Aorta (tissue), 5 donors: ENCODE measurements at places on chromosomes 4 and X.
A peak's percentile ranks its signal among the peaks of the same experiment; 100 is the strongest.

DNA sequence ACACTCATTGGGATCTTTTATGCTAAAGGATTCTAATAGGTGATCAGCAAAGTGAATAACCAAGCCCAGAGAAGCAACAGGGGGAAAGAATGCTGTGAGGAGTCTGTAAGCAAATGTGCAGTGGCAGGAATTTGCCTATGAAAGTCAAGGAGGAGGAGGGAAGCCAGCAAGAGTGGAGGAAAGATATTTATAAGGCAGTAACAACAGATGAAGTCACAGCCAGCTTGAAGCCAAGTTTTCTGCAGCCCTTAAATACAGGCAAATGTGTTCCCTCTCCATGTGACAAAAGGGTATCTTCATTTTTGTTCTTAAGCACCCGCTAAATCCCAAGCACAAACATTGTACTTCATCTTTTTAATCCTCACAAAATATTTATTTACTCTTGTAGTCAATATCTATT, 275.0 kb upstream of the CLNK start:
- no peaks in the 10 kb centered on the region for H3K27me3 ChIP-seq
- H3K4me1 ChIP-seq: peaks cover 1% of the 10 kb centered on the region
- no peak for DNase-seq
- H3K4me3 ChIP-seq: no peak overlapping the region
- no peaks in the 10 kb centered on the region for H3K36me3 ChIP-seq

GRCh38 chrX:141701072-141701471, 2.5 kb upstream of the SPANXD start:
- no peaks in the 10 kb centered on the region for H3K4me1 ChIP-seq
- H3K27me3 ChIP-seq: no peaks in the 10 kb centered on the region
- no peak for DNase-seq
- no peak overlapping the region for H3K27ac ChIP-seq

- no peaks in the 10 kb centered on the region for H3K27me3 ChIP-seq
- peak; percentile 33 for DNase-seq
- H3K4me1 ChIP-seq: no peaks in the 10 kb centered on the region
- H3K27ac ChIP-seq: no peak overlapping the region
- H3K36me3 ChIP-seq: no peaks in the 10 kb centered on the region
These were observed 58.5 kb downstream of the ADRA2C start for GRCh38 chr4:3824521-3825270.

GRCh38 chrX:147173594-147173993, 359.1 kb upstream of the CXorf51A start:
- no peak overlapping the region for H3K27ac ChIP-seq
- H3K27me3 ChIP-seq: no peaks in the 10 kb centered on the region
- no peaks in the 10 kb centered on the region for H3K36me3 ChIP-seq
- no peaks in the 10 kb centered on the region for H3K4me1 ChIP-seq

DNA sequence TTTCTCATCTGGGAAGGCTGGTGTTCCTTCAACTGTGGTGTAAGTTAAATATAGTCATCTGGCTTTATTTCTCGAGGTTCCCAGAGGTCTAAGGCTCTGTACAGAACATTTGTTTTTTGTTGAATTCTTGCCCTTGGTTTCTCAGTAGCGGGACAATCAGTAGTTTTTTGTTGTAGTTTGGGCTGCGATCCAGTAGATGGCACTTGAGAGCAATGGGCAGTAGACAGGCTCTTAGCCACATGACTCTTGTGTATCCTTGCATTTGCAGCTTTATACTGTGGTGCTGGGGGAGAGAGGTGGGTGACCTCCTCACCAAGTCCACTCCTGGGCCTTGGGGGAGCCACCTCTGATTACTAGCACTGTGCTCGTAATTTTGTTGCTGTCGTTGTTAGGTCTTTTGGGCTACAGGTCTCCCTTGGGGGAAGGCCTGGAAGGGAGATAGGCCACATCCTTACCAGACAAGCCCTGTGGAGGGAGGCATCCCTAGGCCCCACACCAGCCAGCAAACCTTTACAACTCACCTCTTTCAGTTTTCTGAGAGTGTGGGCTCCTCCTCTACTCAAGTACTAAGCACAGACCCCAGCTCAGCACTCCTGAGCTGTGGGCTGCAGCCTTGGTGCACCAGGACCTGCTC, 8.1 kb downstream of the ETDB start:
- H3K4me3 ChIP-seq: no peak overlapping the region
- H3K4me1 ChIP-seq: no peaks in the 10 kb centered on the region
- no peak for DNase-seq
- no peaks in the 10 kb centered on the region for H3K36me3 ChIP-seq

DNA sequence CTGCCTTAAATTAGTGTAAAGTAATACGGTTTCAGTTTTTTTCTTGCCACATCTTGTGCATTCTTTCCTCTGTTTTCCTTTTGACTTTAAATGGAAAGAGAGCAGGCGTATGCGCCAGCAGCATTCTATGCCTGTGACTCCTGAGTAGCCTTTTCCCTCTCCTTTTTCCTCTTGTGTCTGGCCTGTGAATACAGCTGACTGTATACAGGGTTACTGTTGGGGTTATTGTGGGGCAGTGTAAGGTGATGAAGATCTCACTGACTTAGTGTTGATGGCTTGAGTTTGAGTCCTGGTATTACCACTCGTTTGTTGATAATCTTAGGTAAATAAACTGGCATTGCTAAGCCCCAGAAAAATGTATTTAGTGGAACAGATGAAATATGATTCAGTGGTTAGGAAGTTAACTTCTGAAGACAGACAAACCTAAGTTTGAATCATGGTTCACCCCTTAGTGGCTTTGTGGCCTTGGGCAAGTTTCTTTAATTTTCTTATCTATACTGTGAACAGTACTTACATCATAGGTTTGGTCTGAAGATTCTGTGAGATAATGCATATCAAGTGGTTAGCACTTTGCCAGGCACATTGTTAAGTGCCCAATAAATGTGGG, 105.1 kb downstream of the FNIP2 start:
- no peaks in the 10 kb centered on the region for H3K27me3 ChIP-seq
- no peak for DNase-seq
- peaks cover 3% of the 10 kb centered on the region for H3K36me3 ChIP-seq
- H3K4me3 ChIP-seq: no peak overlapping the region
- no peak overlapping the region for H3K27ac ChIP-seq
- H3K4me1 ChIP-seq: no peaks in the 10 kb centered on the region

- H3K27me3 ChIP-seq: no peaks in the 10 kb centered on the region
- H3K27ac ChIP-seq: peak overlapping the region; percentile 36
- H3K36me3 ChIP-seq: no peaks in the 10 kb centered on the region
These were observed 1.4 kb downstream of the STAG2 start for GRCh38 chrX:123962794-123963373.

DNA sequence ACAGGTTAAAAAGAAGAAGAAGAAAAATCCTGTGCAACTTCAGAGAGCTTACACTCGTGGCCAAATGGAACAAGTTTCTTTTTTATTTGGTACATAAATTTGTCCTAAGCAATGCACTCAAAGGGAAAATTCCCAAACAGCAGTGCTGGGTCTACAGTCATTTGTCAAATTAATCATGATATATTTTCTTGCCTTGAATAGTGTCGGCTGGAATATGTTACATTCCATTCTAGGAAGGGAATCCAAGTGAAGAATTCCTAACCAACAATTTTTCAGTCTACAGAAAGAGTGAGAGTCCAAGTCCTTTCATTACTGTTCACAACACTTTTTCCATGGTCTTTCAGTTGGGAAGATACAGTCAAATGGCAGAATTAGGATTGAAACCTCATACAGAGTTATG, 63.9 kb downstream of the HAND2 start:
- no peaks in the 10 kb centered on the region for H3K27me3 ChIP-seq
- no peaks in the 10 kb centered on the region for H3K36me3 ChIP-seq
- DNase-seq: no peak
- no peak overlapping the region for H3K27ac ChIP-seq
- H3K4me3 ChIP-seq: no peak overlapping the region
- peaks cover 2% of the 10 kb centered on the region for H3K4me1 ChIP-seq

GRCh38 chrX:150094375-150094774, 156.1 kb upstream of the EOLA2 start:
- H3K4me3 ChIP-seq: no peak overlapping the region
- no peak for DNase-seq
- no peaks in the 10 kb centered on the region for H3K36me3 ChIP-seq
- no peaks in the 10 kb centered on the region for H3K4me1 ChIP-seq
- no peak overlapping the region for H3K27ac ChIP-seq
- no peaks in the 10 kb centered on the region for H3K27me3 ChIP-seq

- H3K4me1 ChIP-seq: no peaks in the 10 kb centered on the region
- no peak for DNase-seq
- no peak overlapping the region for H3K4me3 ChIP-seq
- no peak overlapping the region for H3K27ac ChIP-seq
- no peaks in the 10 kb centered on the region for H3K27me3 ChIP-seq
These were observed 1.2 kb downstream of the AASDH start for GRCh38 chr4:56386091-56386490.

GRCh38 chrX:45824471-45824870, 623.8 kb upstream of the DIPK2B start:
- no peaks in the 10 kb centered on the region for H3K36me3 ChIP-seq
- H3K4me1 ChIP-seq: no peaks in the 10 kb centered on the region
- H3K27me3 ChIP-seq: no peaks in the 10 kb centered on the region
- H3K4me3 ChIP-seq: no peak overlapping the region
- H3K27ac ChIP-seq: no peak overlapping the region

DNA sequence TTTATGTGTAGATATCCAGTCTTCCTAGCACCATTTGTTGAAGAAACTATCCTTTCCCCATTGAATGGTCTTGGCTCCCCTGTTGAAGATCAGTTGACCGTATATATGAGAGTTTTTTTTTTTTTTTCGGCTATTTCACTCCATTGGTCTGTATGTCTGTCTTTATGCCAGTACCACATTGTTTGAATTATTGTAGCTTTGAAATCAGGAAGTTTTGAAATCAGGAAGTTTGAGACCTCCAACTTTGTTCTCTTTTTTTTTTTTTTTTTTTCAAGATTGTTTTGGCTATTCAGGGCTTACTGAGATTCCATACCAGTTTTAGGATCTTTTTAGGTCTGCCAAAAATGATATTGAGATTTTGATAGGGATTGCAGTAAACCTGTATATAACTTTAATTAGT, 4.3 kb upstream of the SCD5 start:
- no peak for DNase-seq
- no peak overlapping the region for H3K4me3 ChIP-seq
- no peaks in the 10 kb centered on the region for H3K4me1 ChIP-seq
- H3K36me3 ChIP-seq: no peaks in the 10 kb centered on the region
- no peaks in the 10 kb centered on the region for H3K27me3 ChIP-seq

DNA sequence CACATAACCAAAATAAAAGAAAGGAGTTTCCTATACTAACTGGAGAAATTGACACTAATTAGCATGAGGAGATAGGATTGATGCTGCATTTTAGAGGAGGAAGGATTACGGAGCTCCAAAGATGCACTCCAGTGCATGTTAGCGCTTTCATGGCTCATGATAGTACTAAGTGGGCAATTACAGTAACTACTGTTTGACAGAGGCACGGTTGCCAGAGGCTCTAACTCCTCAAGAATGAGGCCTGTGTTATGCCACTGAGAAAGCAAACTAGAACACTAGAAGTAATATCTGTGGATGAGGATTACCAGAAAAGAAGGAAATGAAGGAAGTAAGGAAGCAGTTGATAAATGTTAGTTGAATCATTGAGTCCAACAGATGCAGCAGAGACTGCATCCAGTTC, 19.6 kb upstream of the PDGFC start:
- no peak for DNase-seq
- H3K36me3 ChIP-seq: no peaks in the 10 kb centered on the region
- H3K27ac ChIP-seq: no peak overlapping the region

DNA sequence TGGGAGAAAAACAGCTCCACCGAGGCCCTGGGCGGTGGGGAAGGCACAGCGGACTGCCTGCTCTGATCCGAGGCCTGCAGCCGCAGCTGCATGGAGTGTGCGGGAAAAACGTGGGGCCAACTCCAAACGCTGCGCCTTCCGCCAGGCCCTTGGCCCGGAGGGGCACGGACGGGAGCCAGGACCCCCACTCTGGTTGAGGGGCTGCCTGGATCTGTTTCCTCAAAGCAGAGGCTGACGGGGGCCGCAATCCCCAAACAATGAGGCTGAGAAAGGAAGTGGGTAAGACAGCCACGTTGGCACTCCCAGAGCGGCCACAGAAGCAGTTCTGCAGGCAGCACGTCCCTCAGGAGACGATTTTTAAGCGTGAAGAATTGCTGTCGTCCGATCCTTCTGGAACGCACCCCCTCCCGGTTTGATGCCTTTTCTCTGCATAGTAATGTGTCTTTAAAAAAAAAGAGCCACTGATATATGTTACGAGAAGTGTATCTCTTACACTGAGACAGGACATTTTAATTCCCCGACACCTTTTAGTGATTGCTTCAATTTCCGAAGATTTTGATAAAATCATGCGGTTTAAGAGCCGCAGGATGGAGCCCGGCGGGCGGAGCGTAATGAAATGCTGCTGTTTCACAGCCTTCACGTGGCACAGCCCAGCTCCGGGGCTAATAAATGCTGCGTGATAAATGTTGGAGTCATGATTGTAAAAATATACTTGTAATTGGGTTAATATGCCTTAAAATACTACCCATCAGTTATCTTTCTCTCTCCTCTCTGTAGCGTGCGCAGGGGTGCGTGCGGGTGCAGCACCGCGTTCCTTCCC, 85.7 kb downstream of the FAM53A start:
- no peak overlapping the region for H3K4me3 ChIP-seq
- no peak overlapping the region for H3K27ac ChIP-seq
- H3K27me3 ChIP-seq: peaks cover under 1% of the 10 kb centered on the region

DNA sequence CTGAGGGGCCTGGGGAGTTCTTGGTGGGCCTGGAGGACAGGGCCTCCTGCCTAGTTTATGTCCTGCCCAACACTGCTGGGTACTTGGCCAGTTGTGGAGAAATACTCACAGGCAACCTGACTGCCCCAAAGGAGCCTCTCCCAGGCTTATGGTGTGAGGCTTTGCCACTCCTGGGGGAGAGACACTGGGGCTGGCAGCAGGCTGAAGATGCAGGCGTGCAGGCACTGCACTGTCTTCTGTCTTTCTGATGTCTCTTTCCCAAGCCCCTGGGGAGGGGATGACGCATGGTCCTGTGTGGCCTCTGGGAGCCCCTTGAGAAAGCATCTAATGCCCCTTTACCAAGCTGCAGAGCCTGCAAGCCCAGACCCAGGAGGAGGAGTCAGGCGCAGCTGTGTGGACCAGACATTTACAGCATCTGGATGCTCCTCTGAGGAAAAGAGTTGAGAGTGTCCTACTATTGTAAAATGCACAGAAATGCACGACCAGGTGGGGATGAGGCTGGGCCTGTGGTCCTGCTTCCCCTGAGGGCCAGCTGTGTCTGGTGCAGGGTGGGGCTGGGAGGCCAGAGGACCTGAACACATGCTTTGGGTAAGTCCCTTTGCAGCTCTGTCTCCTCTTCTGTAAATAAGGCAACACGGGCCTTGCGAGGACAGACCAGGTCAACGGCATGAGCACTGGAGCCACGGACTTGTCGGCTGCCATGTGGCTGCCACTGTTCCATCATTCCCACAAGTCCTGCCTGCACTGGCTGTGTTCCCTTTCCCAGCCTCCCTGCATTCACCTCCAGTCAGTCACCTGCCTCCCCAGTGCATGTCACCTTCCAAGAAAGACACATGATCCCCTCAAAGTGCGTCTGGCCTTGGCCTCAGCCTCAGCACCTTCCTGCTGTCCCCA, 8.4 kb downstream of the TMEM271 start:
- no peak for DNase-seq
- no peak overlapping the region for H3K27ac ChIP-seq
- H3K27me3 ChIP-seq: no peaks in the 10 kb centered on the region

- H3K27me3 ChIP-seq: no peaks in the 10 kb centered on the region
- H3K36me3 ChIP-seq: no peaks in the 10 kb centered on the region
- no peak overlapping the region for H3K27ac ChIP-seq
- no peak overlapping the region for H3K4me3 ChIP-seq
- no peaks in the 10 kb centered on the region for H3K4me1 ChIP-seq
- DNase-seq: no peak
These were observed 260.1 kb upstream of the EDNRA start for GRCh38 chr4:147220833-147221232.

- H3K36me3 ChIP-seq: no peaks in the 10 kb centered on the region
- no peaks in the 10 kb centered on the region for H3K27me3 ChIP-seq
- H3K4me1 ChIP-seq: no peaks in the 10 kb centered on the region
- H3K27ac ChIP-seq: no peak overlapping the region
- no peak overlapping the region for H3K4me3 ChIP-seq
These were observed 132.2 kb upstream of the SLC34A2 start for GRCh38 chr4:25523405-25523804.
